NCI-H1930 (cell line): ENCODE measurements at places on chromosomes 13 and 19.

DNA sequence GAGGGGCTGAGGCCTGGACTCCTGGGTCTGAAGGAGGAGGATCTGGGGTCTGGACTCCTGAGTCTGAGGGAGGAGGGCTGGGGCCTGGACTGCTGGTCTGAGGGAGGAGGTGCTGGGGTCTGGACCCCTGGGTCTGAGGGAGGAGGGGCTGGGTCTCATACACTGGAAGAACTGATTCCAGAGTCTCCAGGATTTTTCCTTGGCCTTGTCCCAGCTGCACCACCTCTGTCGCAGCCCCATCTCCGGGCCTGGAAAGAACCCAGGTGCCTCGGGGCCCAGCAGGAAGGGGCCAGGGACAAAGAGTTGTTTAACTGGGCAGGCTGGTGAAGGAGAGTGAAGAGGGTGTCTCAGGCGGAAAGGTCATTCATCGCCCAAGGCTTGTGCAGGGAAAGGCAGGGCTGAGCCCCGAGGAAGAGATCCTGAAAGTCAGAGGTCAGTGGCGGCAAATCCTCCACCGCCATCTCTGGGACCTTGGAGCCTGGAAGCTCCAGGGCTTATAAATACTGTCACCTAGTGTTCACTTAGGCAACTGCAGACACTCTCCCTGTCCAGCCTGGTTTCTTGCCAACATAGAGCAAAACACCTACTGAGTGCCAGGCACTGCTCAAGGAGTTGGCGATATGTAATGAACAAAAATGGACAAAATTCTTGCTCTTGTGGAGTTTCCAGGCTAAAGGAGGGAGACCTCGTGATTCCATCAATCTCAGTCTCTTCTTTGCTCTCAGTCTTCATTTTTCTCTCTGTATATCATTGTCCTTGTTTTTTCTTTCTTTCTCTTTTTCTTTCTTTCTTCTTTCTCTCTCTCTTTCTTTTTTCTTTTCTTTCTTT lies 4.4 kb upstream of the KCNN4 start:
- DNase-seq, result peak; percentile 63

DNA sequence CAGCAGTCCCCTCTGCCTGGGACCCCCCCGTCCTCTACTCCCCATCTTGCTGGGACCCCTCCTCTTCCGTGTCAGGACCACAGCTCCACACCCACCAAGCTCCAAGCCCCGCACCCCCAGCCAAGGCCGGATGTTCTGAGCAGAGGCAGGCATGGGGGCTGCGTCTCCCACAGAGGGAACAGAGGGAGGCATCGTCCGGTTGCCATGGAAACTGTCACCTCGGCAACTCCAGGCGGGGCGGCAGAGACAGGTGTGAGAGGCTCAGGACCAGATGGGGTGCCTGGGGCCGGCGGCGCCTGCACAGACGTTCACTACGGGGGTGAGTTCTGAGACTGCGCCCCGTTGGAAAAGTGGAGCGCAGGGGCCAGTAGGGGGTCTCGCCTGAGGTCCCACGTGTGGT lies 5.4 kb downstream of the RNU6-9 start:
- peak; percentile 40 for DNase-seq

- DNase-seq, result no peak
Measured at GRCh38 chr13:99471221-99472121, 29.8 kb upstream of the TM9SF2 start.

DNA sequence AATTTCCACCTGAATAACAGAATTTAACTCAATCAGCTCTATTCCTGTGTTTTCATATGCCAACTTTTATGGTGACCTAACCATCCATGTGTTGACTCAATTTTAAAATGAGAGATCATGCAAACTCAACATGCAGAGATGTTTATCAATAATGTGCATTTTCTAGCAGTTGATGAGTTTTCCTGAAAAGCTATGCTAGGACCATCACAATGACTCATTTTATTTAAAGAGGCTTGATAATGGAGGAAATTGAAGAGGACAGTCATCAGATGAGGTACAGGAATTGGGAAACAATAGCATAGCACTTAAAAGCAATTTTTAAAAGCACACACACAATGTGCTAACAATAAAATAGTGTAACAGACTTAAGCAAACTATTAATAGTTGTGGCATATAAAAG lies 127.1 kb downstream of the VWA8 start:
- DNase-seq, result no peak

DNA sequence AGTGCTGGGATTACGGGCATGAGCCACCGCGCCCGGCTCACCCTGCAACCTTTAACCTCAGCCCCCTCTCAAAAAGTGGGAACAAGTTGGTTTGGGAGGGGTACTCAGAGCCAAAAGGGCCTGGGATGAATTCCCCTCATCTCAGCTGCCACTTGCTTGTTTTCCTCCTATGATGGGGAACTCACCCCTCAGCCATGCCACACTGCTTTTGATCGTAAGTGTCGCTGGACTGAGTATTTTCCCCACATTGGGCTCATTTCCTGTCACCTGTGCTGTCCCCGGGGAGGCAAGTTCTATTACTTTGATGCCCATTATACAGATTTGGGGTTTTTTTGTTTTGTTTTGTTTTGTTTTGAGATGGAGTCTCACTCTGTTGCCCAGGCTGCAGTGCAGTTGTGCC lies 6.5 kb downstream of the R3HDM4 start:
- no peak for DNase-seq

DNA sequence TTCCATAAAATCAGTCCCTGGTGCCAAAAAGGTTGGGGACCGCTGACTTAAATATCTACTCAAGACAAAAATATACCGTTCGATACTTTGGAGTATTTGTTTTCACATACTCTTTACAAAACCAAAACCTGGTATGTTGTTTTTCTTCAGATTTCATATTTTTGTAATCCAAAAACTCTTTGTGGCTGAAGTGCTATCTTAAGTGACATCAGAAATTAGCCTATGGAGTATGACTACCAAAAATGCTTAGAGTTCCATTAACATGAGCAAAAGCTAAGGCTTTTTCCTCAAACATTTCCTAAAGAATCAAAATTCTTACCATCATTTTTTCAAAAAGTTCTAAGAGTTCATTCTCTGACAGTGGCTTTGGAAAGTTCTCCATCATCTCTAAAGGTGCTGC lies 52.0 kb downstream of the DIAPH3 start:
- DNase-seq, result no peak

DNA sequence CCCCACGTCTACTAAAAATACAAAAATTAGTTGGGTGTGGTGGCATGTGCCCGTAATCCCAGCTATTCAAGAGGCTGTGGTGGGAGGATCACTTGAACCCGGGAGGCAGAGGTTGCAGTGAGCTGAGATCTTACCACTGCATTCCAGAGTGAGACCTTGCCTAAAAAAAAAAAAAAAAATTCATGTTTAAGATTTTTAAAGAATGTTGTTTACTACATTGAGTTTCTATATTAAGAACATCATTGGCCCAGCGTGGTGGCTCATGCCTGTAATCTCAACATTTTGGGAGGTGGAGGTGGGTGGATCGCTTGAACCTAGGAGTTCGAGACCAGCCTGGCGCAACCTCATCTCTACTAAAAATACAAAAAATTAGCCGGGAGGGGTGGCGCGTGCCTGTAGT lies 31.9 kb upstream of the FLT1 start:
- DNase-seq, result no peak

GRCh38 chr13:98466634-98467236 lies 110.2 kb downstream of the STK24 start:
- peak; percentile 31 for DNase-seq

- DNase-seq, result no peak
Measured at GRCh38 chr13:59898066-59898465, 265.7 kb downstream of the DIAPH3 start.
